ENCODE measurements at places on chromosomes 2 and 18. TPM values are rescaled to one million over a fixed set of nuclear protein-coding genes. Genes with fewer than 3 reads are reported as not detected.

Gene ERBB4
- total RNA-seq: not detected

Gene RIT2
- total RNA-seq: not detected

Gene TSPYL6
- total RNA-seq: not detected

DNA sequence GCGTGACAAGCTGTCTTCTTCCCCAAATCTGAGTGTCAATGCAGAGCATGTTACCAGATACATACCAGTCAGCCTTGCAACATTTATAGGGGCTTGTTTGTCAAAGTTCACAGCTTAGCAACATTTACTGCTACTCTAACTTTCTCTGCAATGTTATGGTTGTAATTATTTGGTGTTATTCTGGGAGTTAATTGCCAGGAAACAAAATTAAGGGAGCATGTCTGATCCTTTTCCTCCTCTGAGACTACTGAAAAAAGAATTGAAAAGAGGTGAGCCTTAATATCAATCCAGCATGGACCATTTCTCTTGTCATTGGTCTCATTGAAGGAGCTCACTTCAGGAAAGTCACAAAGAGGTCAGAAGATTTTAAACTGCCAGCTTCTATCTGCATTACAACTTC lies 465.6 kb upstream of the LINC00305 start:
- no peak for DNase-seq

GRCh38 chr2:10311736-10312135 lies 9.0 kb downstream of the HPCAL1 start:
- DNase-seq: no peak

- DNase-seq: no peak
Measured at GRCh38 chr2:37670378-37671008, 949 bp downstream of the CDC42EP3 start.

DNA sequence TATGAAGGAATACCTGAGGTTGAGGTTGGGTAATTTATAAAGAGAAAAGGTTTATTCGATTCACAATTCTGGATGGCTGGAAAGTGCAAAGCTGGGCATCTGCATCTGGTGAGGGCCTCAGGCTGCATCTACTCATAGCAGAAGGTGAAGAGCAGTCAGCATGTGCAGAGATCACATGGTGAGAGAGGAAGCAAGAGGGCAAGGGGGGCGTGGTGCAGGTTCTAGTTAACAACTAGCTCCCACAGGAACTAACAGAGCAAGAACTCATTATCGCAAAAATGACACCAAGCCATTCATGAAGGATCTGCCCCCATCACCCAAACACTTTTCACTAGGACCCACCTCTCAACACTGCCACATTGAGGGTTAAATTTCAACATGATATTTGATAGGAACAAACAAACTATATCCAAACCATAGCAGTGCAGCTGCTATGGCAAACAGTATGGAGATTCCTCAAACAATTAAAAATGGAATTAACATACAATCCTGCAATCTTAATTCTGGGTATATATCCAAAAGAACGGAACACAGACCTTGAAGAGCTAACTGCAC lies 72.8 kb upstream of the LDLRAD4 start:
- DNase-seq: no peak

- no peak for DNase-seq
Measured at GRCh38 chr2:207706936-207707860, 4.2 kb upstream of the CCNYL1 start.

DNA sequence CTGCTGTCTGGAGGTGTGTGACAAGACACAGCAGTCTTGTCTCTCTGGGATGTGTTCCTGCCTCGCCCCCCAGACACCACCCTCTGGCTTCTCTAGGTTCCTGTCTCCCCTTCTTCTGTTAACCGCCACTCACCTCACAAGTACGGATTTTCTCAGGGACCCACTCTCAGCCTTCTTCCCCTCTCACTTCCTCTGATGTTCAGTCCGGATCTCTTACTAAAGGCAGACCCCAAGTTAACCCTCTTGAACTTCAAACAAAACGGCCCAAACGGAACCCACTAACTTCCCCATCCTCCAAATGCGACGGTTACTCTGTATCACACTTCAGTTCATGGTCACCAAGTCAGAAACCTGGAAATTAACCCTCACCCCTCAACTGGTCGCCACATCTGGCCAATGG lies 32.0 kb downstream of the B4GALT6 start:
- no peak for DNase-seq

DNA sequence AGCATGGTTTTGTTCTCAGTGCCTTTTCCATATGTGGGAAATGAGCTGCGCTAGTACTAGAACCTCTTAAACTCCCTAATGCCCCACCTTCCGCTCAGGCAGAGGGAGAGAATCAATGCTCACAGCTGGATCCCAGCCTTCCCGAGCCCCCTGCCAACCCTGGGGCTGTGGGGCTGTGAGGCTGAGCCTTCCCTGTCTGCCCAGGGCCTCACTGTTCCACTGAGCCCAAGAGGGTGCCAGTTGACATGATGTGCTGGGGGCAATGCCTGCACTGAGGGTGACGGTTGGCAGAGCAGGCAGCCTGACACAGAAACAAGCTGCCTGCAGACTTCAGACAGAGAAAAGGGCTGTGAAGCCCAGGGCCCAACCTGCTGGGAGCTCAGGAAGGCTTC lies 602.4 kb upstream of the RAB6C start:
- no peak for DNase-seq

- no peak for DNase-seq
Measured at GRCh38 chr2:235004329-235004903, 52.6 kb downstream of the SH3BP4 start.

DNA sequence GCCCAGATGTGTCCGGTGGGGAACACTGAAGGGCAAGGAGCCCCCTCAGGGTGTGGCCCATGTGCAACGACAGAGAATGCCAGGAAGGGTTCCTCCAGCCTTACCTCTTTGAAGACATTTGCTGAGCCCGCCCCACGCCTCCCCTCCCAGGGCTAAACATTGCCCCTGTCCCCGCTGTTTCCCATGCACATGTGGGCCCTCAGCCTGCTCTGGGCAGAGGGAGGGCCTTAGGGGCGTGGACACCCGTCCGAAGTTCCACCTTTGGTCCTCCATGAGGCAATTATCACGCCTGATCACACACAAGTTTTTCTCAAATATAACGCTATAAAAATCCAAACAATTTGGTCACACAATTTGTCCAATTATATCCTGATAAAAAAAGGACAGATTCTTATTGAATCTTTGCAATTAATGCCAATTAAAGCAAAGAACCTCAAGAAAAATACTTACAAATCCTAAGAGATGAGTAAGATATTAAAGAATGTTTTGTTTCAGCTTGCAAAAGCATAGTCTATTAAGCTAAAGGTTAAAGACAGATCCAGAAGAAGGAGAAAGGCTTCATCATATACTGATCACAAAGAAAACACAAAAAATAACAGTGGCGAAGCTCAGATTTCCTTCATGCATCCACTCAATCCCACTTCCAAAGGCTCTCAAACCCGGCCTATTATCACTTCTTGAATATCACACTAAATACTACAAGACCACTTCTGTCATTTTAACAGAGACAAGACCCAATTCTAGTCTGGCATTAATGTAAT lies 55.2 kb upstream of the LDLRAD4 start:
- DNase-seq: no peak

DNA sequence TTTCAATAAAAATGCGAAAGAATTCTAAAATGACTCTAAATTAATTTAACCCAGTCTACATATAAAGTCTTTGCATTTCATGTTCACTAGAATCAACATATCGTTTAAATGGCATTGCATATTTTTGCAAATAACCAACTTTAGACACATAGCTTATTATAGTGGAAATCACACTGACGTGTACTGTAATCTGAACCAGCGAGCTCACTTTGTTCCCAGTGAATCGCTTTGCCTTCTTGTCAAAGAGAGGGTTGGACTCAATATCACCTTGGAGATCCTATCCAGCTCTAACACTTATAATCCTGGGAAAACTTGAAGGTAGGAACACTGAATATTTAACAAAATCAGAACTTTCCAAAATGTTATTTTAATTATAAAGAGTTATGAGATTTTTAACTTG lies 108.2 kb downstream of the GALNT1 start:
- no peak for DNase-seq

- DNase-seq: no peak
Measured at GRCh38 chr2:63772061-63772460, 69.6 kb upstream of the UGP2 start.

- no peak for DNase-seq
Measured at GRCh38 chr2:140349695-140350094, 1569.5 kb upstream of the NXPH2 start.

GRCh38 chr2:174343343-174343622 lies 8.5 kb downstream of the SP9 start:
- no peak for DNase-seq

GRCh38 chr2:208713066-208713745 lies 306.6 kb downstream of the PTH2R start:
- no peak for DNase-seq

DNA sequence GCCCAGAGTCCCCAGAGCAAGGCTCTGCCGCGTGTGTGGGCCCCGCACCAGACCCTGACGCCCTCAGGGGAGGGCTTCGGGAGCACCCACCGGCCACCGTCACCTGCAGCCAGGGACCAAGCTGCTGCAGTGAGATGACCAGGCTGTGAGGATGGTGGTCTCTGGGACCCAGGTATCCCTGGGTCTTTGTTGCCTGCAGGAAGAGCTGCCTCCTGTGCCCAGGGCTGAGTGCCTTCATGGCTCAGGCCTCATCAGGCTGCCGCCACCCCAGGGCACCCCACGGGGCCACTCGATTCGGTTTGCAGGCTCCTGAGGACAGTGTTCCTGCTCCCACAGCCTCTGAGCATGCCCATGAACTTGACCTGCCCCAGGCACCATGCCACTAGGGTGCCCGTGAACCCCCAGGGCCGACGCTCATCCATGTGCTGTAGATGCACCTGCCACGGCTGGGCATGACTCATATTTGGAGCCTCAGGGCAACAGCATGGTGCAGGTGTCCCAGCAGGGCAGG lies 109.8 kb downstream of the FAM210A start:
- DNase-seq: no peak

GRCh38 chr2:207481924-207482323 lies 47.8 kb upstream of the CREB1 start:
- DNase-seq: no peak

- DNase-seq: no peak
Measured at GRCh38 chr2:70921031-70921430, 14.7 kb upstream of the ATP6V1B1 start.

DNA sequence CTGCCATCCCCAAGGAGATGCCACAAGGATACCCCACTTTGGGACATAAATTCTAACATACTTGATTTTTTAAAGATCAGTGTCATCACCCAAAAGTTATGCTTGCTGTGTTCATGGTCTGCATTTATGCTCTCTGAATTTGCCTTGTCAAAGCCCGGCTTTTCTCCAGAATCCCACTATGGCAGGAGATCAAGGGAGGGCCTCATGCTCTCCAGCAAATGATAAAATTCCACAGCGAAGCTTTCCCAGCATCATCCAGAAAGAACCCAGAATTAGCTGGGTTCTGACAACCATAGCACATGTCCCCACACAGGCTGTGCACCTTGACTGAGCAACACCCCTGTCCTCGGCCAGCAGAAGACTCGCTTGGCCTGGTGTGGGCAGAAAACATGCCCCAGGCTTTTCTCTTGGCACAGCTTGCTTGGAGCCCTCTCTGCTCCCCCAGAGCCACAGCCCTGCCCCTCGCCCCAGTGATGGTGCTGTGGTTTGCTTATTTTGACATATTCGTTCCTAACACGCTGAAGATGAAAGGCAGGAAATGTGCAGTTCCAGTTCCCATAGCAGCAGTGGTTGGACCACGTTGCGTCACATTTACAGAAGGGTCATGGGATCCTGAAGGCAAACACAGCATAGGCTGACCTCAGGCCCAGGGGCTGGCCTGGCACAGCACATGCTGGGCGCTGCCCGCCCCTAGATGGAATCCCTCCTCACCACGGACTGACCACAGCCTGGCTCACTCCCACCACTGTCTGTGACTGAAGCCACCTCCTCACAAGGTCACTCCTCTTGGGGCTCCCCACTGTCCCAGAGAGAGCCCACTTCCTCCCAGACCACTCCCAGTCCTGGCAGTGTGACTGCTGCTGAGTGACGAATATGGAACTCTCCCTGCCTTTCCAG lies 14.1 kb upstream of the CHRNA1 start:
- no peak for DNase-seq

DNA sequence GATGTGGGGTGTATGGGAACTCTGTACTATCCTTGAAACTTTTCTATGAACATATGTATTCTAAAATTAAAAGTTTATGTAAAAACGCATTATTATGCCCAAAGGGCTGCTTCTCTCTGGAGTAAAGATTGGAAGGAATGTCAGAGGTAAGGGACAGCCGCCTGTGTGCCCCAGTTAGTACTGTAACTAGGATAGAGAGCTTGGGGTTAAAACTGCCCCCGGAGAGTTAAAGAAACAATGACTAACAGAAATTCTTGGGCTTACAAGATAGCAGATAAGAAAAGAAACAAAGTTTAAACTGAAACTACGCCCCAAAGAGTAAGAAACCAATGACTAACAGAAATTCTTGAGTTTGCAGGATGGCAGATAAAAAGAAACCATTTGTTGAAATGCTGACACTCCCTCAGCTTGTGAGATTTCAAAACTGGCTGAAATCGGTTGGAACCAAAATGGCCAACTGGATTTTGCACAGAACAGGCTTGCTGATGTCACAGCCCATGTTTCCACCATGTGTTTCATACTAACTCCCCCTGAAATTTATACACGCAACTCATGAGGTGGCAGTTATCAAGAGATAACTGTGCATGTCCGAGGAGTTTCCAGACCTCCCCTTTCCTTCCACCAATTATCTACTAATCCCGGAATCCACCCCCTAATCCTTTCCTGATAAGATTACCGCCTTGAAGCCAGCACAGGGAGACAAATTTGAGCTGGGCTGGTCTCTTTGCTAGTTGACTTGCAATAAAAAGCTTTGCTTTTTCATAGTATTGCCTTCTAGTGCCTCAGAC lies 8.7 kb upstream of the TXNDC2 start:
- no peak for DNase-seq

DNA sequence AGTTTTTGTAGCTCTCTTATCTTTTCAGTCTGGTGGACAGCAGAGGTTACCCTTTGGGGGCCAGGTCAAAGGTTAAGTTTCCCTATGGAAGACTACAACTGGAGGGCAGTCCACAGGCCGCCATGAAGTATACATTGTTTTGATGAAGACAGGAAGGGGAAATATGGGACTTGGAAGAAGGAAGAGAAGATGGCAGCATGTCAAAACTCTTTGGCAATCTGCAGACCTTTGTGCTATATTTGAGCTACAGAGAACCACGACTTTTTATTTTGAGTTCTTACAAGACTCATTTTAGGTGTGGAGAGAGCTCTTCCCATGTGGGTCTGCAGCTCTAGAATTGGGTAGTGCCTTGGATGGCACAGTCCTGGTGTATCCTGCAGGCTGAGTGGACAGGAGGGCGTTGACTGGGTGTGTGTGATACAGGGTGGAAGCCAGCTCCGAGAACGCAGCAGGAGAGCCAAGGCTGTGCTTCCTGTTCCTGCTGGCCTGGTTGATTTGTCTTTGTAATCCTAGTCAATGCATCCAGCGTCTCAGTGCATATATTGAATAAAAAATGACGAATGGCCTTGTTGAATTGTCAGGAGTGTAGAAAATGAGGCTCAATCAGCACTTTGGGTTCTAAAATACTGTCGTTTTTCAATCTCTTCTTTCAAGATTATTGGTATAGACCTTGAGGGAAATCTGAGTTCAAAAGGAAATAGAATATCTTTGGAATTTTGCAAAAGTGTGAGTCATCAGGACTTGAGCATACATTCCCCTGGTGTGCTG lies 11.5 kb downstream of the ITGA6 start:
- DNase-seq: no peak
